Breast epithelium (tissue), 4 donors: ENCODE measurements at places on chromosomes 2 and 18. TPM values are rescaled to one million over a fixed set of nuclear protein-coding genes. Genes with fewer than 3 reads are reported as not detected.

The PRKAG3 gene
- total RNA-seq = not detected

The GCKR gene
- 3.9 TPM for total RNA-seq

The SERPINB10 gene
- total RNA-seq = not detected

The CDH2 gene
- total RNA-seq = 1.8 TPM

The CHRND gene
- not detected for total RNA-seq

The ZNF638 gene
- total RNA-seq = 266 TPM

The RAPGEF4 gene
- total RNA-seq = 12.8 TPM

The SERPINB13 gene
- not detected for total RNA-seq

The KLF7 gene
- total RNA-seq = 37.3 TPM

The MEP1B gene
- 0.15 TPM for total RNA-seq

The ABCB11 gene
- total RNA-seq = under 0.01 TPM

The RGPD4 gene
- not detected for total RNA-seq

The KCNJ13 gene
- total RNA-seq = 0.73 TPM

The IL1F10 gene
- not detected for total RNA-seq

The ATL2 gene
- 159 TPM for total RNA-seq

The WNT10A gene
- not detected for total RNA-seq

The CDKL4 gene
- total RNA-seq = 2.6 TPM

The AKAIN1 gene
- total RNA-seq = not detected

The KCNIP3 gene
- total RNA-seq = 30.1 TPM
